ENCODE measurements at places on chromosomes 3 and 15.

- DNase-seq, result no peak
Measured at GRCh38 chr3:88010810-88011209, 48.0 kb downstream of the CGGBP1 start.

GRCh38 chr3:13011573-13012220, 61.5 kb downstream of the IQSEC1 start:
- no peak for DNase-seq

GRCh38 chr3:127544192-127544802, 46.2 kb downstream of the TPRA1 start:
- peak; percentile 51 for DNase-seq

GRCh38 chr3:40593351-40593750, 68.6 kb downstream of the ZNF621 start:
- DNase-seq, result no peak

DNA sequence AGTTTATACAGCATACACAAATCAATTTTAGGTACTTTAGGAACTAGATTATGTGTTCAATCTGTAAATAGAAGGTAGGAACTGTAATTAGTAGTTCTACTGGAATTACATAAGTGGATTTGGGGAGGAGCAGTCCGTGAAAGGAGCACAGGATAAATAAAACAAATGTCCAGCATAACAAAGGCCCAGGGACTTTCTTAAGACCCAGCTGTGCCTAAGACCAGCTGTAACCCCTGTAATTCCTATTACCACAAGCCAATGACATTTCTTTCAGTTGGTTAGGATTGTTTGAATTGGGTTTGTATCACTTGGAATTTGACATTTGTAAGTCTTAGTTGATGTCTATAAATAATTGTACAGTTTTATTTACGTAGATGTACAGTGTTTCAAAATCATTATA, 4.8 kb upstream of the ZBTB20 start:
- DNase-seq, result no peak

DNA sequence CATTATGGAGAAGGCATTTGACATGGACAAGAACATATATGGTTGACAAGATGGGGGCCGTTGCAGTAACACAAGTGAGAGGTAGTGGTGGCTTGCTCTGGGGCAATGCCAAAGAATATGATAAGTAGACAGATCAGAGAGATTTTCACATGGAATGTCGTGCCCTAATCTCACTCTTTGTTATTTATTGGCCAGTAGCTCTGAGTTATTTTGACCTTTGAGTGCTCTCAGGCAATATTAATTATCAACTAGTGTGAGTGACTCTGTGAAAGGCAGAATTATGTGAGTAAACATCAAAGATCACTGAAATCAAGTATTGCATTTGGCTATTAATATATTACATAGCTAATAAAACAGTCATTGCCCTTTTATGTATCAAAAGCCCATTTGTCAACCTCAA, 164.9 kb upstream of the ADAMTS9 start:
- no peak for DNase-seq

DNA sequence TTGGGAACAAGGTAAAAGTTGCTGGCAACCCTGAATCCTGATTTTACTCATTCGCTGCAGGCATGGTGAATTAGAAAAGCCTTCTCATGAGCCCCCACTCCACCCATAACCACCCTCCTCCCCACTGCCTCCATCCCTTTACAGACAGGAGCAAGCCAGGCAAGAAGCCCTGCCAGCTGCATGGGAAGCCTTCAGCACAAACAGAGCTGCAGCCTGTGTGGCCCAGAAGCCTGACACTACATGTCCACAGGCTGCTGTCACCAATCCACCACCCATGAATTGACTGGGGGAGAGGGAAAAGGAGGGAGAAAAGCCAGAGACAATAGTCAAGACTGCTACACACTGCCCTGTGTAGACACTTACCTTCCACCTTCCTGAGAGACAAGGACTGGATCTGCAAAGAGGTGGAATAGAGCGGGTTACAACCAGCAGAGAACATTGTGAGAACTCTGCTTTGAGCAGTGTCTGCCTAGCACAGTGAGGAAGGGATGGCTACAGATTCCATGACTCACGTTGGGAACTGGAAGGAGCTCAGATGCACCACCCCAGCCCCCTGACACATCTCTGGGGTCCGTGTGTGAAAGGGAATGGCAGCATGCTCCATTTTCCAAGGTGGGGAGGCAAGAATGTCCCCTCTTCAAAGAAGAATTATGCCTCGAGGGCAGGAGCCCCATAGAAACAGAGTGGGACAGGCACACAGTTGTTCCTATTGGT, 33.9 kb downstream of the DZIP1L start:
- no peak for DNase-seq

DNA sequence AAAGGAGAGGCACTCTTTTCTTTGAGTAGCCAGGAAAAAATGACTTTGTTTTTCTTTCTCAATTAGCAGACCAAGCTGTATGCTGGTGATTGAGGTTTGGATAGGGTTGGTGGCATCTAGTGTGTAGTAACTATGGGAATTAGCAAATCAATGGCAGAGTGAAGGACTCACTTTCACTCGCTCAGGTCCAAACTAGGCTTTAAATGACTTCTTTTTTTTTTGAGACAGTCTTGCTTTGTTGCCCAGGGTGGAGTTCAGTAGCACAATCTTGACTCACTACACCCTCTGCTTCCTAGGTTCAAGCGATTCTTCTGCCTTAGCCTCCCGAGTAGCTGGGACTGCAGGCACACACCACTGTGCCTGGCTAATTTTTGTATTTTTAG, 35.9 kb downstream of the PRKCI start:
- DNase-seq, result no peak

DNA sequence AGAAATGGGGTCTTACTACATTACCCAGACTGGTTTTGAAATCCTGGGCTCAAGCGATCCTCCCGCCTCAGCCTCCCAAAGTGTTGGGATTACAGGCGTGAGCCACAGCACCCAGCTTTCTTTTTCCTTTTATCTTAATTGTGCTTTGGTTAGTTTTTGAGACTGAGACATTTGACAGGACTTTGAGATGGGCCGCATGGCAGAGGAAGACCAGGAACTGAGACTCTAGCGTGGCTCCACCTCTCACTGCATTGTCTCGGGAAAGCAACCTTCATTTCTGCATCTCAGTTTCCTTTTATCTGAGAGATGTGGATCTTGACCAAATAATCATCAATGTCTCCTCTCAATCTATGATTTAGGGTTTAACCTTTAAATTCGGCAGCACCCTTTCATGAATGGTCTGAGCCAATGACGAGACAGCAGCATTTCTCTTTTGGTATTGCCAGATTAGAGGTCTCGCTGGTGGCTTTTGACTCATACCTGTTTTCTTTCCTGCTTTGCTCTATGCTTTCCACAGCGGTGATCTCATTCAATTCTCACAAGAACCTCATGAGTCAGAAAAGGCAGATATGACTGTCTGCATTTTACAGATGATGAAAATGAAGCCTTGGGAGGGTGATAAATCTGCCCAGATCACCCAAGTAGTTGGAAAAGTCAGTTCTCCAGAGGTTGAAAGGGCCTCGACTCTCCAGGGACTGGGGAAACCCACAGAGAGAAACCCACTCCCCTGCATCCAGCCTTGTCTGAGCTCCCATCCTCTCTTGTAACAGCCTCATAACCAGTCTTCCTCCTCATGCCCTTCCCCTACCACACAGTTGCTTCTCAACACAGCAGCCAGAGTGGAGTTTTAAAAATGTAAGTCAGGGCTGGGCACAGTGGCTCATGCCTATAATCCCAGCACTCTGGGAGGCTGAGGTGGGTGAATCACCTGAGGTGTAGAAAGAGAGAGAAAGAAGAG, 84.8 kb upstream of the FOXB1 start:
- peak; percentile 62 for DNase-seq

- DNase-seq, result peak; percentile 89
Measured at GRCh38 chr15:56040081-56041035, 46.9 kb upstream of the NEDD4 start.

DNA sequence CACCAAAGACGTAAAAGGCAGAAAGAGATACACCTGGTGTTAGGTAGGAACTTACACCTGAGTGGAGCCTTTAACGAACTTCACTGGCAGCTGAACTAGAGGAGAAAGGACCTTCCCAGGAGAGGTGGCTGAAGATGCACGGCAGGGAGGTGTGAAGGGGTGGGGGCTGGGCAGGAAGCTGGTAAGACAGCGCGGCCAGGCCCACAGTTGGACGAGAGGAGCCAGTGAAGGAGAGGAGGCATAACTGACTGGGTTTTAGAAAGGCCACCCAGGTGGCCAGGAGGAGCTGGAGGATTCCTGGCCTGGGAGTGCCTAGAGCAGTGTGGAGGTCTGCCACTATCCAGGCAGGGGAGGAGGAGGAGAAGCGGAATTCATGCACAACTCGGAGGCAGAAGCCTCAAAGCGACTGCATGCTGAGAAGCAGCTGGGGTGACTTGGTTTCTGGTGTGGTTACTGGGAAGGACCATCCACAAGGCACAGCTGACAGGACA, 51.9 kb downstream of the SLC41A3 start:
- DNase-seq, result no peak

DNA sequence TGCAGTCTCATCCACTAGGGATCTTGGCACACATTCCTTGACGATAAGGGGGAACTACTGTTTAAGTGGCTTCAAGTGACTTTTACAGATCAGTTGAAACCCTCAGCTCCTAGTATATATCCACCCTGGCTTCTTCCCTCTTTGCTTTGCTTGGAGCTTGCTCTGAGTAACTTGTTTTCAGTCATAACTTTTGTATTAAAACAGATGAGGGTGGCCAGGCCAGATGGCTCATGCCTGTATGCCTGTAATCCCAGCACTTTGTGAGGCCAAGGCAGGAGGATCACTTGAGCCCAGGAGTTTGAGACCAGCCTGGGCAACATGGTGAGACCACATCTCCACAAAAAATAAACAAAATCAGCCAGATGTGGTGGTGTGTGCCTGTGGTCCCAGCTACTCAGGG, 42.4 kb downstream of the EOMES start:
- no peak for DNase-seq

GRCh38 chr3:15514663-15515340, 6.7 kb downstream of the COLQ start:
- DNase-seq, result no peak

DNA sequence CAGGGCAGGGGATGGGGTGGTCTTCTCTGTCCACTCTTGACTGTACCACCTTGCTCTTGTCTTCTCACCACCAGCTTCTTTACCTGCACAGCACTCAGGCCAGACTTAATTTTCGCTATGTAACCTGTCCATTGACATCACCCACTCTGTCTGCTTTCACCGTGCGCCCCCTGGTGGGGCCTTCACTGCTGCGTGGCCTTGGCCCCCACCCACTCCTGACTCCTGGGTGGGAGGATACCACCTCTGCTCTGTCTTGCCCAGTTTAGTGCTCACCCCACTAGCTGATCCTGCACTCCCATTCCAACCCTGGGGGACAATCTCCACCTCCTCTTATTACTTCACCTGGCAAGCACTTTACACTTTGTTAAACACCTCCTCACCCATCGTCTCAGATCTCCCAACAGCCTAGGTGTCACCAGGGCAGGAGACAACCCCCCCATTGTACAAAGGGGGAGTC, 17.7 kb downstream of the PTH1R start:
- peak; percentile 16 for DNase-seq

GRCh38 chr3:127762077-127762786, 60.1 kb downstream of the MGLL start:
- no peak for DNase-seq
